IMR-90 (cell line): ENCODE measurements at places on chromosomes 13 and 19. TPM values are rescaled to one million over a fixed set of nuclear protein-coding genes. Genes with fewer than 3 reads are reported as not detected.

The DHDH gene
- total RNA-seq = 0.28 and 0.36 TPM in 2 replicates

The LRG1 gene
- total RNA-seq = not detected in 2 replicates

The SIGLEC7 gene
- total RNA-seq = not detected in 2 replicates

DNA sequence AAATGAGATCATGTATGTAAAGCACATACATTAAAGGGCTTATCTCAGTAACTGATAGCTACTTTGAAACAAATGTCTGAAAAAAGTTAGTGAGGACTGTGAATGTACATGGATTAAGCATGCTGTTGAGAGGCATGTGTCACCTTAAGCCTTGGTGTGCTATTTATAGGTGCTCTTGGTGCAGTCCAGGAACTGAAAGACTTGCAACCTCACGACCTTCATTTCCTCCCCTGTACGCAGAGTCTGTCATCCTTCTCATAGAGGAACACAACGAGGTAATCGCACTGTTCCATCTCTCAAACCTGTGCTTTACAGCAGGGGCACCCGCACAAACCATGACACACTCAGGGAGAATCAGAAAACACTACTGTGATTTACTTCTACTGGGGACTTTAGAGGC lies 65.6 kb downstream of the UFM1 start:
- DNase-seq = no peak

GRCh38 chr13:99041337-99041736 lies 63.5 kb upstream of the DOCK9 start:
- DNase-seq = no peak

DNA sequence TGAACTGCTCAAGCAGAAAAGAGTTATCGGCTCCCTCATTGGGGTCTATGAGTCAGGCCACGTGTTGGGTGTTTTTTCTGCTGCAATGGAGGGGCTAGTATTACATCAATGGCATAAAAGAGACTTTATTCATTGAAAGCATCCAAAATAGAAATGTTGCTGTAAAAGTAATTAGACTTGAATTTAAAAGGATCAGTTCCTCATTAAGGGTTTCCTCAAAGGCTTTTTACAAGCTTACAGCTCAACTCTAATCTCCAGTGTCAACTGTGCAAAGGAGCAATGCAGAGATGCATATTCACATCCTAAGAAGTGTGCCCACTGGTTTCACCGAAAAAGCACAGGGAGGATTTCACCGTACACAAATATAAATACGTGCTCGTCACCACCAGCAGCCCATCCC lies 300.3 kb downstream of the FOXO1 start:
- DNase-seq = no peak

DNA sequence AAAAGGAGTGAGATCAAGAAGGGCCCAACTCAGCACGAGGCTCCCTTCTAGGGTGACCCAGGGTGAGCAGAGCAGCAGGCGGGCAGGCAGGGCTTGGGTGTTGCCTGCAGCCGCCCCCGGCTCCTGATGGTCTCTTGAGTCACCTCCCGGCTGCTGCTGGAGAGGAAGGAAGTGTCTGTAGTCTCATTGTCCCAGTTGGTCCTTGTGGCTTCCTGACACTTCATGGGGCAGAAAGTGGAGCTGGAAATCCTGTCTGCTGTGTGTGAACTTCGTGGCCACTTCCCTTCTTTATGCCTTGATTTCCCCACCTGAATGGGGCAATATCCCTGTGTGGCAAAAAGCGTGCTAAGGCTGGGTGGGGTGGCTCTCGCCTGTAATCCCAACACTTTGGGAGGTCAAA lies 2.5 kb downstream of the MAP1S start:
- DNase-seq = peak; percentile 13

GRCh38 chr19:7789447-7789846 lies 26.4 kb downstream of the CLEC4M start:
- DNase-seq = no peak
